ENCODE measurements at places on chromosomes 7 and 10.

- no peak for DNase-seq
Measured at GRCh38 chr7:111756687-111757178, 194.4 kb upstream of the IMMP2L start.

- DNase-seq: peak; percentile 58
Measured at GRCh38 chr10:130127364-130128061, 8.7 kb upstream of the GLRX3 start.

DNA sequence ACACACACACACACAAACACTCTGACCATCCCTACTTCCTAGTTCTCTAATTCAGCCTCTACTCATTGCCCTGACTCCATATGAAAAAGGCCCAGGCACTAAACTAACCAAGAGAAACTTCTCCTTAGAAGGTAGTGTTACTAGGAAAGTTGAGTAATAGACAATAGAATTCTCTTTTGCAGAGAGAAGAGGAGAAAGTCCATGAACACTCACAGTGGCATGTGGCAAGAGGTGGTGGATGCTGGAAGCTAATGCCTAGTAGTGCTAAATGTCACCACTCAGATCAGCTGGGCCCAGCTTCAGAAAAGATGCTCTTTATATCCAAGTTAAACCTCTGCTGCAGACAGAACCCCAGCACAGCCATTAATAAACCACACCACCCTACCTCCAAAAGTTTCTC lies 58.2 kb downstream of the SORBS1 start:
- no peak for DNase-seq

DNA sequence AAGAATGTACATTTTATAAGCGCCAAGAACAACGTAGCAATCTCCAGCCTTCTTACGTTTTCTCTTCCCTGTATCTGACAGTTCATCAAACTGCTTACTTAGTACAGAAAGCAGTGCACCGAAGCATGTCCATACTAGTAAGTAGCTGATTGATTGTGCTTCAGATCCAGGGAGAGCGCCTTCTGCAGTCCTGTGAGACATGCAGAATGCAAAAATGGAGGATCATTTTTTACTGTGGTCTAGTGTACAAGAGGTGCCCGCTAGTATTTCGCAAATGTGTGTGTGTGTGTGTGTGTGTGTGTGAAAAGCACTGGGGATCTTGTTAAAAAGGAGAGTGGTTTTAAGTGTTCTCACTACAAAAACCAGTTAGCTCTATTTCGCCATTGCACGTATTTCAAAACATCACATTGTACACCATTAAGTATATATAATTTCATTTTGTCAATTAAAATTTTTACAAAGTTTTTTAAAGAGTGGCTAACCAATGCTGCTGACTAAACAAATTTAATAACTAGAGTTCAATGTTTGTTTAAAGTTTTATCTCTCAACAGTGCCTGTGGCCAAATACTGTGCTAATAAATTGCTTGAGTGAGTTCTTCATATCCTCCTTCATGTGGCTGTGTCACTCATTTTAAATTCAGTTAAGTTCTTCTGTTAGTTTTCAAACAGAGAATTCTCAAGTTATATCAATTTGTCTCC lies 99.6 kb downstream of the ZMYND11 start:
- no peak for DNase-seq

DNA sequence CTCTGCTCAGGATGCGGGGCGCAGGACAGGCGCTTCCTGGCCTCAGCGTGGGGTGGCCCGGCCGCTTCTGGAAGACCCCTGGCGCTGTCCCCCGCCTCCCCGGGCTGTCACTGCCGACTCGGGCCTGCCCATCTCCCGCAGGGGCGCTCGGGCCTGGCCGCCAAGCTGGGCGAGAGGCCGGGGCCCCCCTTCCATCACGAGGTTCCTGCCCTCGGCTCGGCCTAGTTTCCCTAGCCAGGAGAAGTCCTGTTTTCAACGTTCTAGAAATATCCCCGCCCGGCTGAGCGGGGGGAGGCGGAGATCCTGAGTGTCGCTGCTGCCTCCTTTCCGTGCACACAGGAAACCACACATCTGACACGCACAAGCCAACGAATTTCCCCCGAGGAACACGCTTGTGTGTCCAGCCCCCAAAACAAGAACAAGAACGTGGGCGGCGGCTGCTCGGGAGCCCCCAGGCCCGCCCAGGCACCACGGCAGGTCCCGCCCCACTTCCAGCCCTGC lies 33.7 kb downstream of the AP5Z1 start:
- no peak for DNase-seq

DNA sequence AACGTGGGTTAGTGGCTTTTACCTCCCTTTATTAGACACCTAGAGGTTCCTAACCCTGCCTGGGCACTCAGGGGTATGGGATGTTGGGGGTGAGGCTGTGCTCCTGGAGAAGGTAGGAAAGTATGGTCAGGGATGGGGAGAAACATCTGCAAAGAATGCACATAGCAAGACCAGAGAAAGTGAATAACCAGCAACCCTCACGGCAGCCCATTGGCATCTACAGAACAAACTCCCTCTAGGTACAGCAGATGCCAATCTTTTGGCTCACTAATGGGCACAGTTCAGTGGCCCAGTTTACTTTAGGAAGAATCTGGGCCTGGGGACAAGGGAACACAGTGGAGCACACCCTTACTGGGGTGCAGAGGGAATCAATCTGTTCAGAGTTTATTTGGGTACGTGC lies 143.9 kb downstream of the JAZF1 start:
- no peak for DNase-seq

DNA sequence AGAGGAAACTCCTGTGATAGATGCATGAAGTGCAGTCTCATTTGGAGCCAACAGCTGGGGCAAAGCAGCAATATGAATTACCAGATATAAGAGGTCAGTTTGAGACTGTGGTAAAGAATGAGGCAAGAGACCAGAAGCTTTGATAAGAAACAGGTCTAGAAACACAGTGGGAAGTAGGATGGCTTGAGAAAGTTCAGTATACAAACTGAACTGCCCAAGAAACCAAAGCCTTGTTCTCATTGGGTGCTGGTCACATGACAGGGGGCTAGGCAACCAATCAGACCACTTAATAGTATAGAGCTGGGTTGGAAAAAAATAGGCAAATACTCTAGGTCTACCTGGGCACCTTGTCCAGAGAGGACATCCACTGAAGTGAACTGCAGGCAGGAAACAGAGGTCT lies 46.2 kb upstream of the PLCE1 start:
- no peak for DNase-seq
